ENCODE measurements at places on chromosomes 16 and 17. TPM values are rescaled to one million over a fixed set of nuclear protein-coding genes. Genes with fewer than 3 reads are reported as not detected.
A peak's percentile ranks its signal among the peaks of the same experiment; 100 is the strongest.

- peaks cover 12% of the 10 kb centered on the region for H3K36me3 ChIP-seq
- DNase-seq: no peak
- no peaks in the 10 kb centered on the region for H3K27me3 ChIP-seq
- no peak overlapping the region for H3K4me3 ChIP-seq
- H3K27ac ChIP-seq: no peak overlapping the region
Observed at GRCh38 chr17:63665527-63666214, 34.3 kb downstream of the LIMD2 start.

The HBZ gene
- total RNA-seq: 480 TPM

The LYRM9 gene
- 1.8 TPM for total RNA-seq

DNA sequence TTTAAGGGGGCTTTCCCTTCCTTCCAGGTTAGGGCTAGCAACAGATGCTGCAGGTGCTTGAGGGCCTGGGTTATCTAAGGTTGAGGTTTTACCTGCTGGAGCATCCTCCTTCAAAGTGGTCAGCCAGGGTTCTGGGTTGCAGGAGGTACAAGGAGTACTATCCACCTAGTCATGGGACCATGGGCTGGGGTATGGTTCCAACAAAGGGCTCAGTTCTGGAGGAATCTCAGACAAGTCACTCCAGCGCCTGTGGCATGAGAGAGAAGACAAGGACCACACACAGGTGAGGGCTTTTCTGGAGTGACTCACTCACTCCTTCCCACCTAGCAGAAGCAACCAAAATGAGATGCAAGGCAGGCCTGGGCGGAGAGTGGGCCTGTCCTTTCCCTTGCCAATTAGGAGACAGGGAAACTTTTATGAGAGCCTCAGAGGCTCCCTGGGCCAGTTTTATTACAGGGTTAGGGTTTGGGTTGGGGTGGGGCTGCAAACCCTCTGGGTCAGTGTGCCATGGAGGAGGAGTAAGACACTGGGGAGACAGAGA is 2.2 kb downstream of the MYO19 start:
- H3K27ac ChIP-seq: no peak overlapping the region
- peaks cover 34% of the 10 kb centered on the region for H3K4me1 ChIP-seq
- peaks cover 73% of the 10 kb centered on the region for H3K36me3 ChIP-seq

The LGALS9C gene
- total RNA-seq: not detected

The MMD gene
- total RNA-seq: 15.2 TPM

The C16orf54 gene
- total RNA-seq: not detected

- peak overlapping the region; percentile 92 for H3K27ac ChIP-seq
- peaks cover 26% of the 10 kb centered on the region for H3K4me1 ChIP-seq
- H3K27me3 ChIP-seq: no peaks in the 10 kb centered on the region
- peaks cover 4% of the 10 kb centered on the region for H3K36me3 ChIP-seq
- H3K4me3 ChIP-seq: peak overlapping the region; percentile 86
Observed at GRCh38 chr16:53129281-53130158, 74.7 kb downstream of the CHD9 start.

The CBLN1 gene
- total RNA-seq: not detected

The ACE gene
- total RNA-seq: 1.6 TPM

GRCh38 chr17:45895969-45896785 is 1.8 kb downstream of the MAPT start:
- peaks cover 38% of the 10 kb centered on the region for H3K4me1 ChIP-seq
- no peaks in the 10 kb centered on the region for H3K36me3 ChIP-seq
- peaks cover 63% of the 10 kb centered on the region for H3K27me3 ChIP-seq
- no peak overlapping the region for H3K4me3 ChIP-seq
- DNase-seq: no peak

DNA sequence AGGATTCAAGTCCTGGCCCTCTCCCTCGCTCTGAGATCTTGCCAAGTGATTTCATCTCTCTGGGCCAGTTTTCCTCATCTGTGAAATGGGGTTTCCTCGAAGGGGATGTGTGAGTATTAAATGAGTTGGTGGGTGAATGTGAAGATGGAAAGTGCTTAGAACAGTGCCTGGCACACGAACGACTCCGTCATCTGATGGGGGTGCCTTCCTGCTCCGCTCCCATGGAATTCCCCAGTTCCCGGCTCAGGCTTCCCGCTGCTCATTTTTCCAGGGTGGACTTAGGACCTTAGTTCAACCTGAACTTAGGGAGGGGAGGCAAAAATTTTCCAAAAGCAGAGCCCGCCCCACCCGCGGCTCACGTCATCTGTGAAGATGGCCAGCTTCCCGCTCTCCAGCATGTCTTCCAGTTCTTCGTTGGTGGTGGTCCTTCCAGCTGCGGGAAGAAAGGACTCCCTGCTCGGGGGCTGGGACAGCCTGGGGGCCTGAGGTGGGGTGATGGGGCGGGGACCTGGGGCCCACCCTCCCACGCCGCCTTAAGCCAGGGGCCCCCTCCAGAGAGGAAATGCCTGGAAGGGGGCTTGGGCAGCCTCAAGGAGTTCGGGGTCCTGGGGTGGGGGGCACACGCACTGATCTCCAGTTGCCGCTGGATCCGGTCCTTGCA is 11.4 kb downstream of the HSD3B7 start:
- peak overlapping the region; percentile 91 for H3K27ac ChIP-seq
- DNase-seq: peak; percentile 74
- H3K4me1 ChIP-seq: peaks cover 44% of the 10 kb centered on the region
- H3K4me3 ChIP-seq: peak overlapping the region; percentile 69

GRCh38 chr16:69818891-69819545 is 56.9 kb downstream of the WWP2 start:
- H3K4me3 ChIP-seq: no peak overlapping the region
- H3K36me3 ChIP-seq: no peaks in the 10 kb centered on the region
- H3K4me1 ChIP-seq: no peaks in the 10 kb centered on the region
- no peak overlapping the region for H3K27ac ChIP-seq
- no peak for DNase-seq
- H3K27me3 ChIP-seq: no peaks in the 10 kb centered on the region

- no peaks in the 10 kb centered on the region for H3K36me3 ChIP-seq
- no peak overlapping the region for H3K4me3 ChIP-seq
- no peak for DNase-seq
- H3K27ac ChIP-seq: no peak overlapping the region
- H3K27me3 ChIP-seq: peaks cover 19% of the 10 kb centered on the region
- H3K4me1 ChIP-seq: peaks cover 23% of the 10 kb centered on the region
Observed at GRCh38 chr17:62648956-62649294, 21.5 kb downstream of the MRC2 start.

GRCh38 chr17:45910667-45911066 is 16.3 kb downstream of the MAPT start:
- no peak overlapping the region for H3K4me3 ChIP-seq
- H3K36me3 ChIP-seq: no peaks in the 10 kb centered on the region
- no peak overlapping the region for H3K27ac ChIP-seq

GRCh38 chr17:75498039-75498725 is 17.2 kb downstream of the CASKIN2 start:
- H3K27ac ChIP-seq: no peak overlapping the region
- no peaks in the 10 kb centered on the region for H3K27me3 ChIP-seq
- no peak overlapping the region for H3K4me3 ChIP-seq

- peaks cover 53% of the 10 kb centered on the region for H3K27me3 ChIP-seq
- H3K27ac ChIP-seq: no peak overlapping the region
- H3K4me1 ChIP-seq: no peaks in the 10 kb centered on the region
- no peak for DNase-seq
Observed at GRCh38 chr17:78515480-78515879, 61.7 kb downstream of the DNAH17 start.

GRCh38 chr17:68468788-68469187 is 11.5 kb upstream of the WIPI1 start:
- no peak overlapping the region for H3K27ac ChIP-seq
- H3K27me3 ChIP-seq: no peaks in the 10 kb centered on the region
- no peaks in the 10 kb centered on the region for H3K36me3 ChIP-seq

DNA sequence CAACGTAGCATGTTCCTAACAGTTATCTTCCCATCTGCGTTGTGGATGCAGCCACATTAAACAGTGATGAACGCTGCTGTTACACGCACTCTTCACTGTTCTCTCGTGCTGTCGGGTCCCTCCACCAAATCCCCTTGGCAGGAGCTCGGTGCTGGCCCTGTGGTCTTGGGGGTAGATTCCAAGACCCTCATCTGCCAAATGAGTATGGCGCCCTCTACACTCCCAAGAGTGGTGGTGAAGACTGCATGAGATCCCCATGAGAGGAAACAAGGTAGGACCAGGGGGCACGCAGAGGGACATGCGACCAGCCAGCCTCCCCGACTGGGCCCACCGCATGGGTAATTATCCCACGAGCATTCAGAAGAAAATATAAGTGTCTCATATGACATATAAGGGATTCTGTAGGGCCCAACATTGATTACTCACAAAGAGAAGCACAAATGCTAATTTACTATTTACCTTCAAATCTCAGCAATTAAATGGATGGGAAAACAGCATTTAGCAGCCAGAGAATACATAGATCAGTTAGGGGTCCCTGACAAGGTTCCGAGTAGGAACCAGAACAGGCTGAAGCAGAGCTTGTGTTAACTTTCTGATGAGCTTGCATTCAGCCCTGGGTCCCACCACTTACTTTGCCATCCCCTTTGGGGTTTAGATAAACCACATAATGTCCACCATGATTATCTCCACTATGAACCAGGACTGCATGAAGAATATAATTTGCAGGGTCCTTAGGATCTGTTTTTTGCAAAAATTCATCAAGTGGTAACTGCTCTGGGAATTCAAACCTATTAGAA is 23.8 kb downstream of the LITAFD start:
- peaks cover 93% of the 10 kb centered on the region for H3K36me3 ChIP-seq
- H3K27ac ChIP-seq: no peak overlapping the region
- H3K4me3 ChIP-seq: no peak overlapping the region
- no peak for DNase-seq
- no peaks in the 10 kb centered on the region for H3K4me1 ChIP-seq

The ASPA gene
- total RNA-seq: not detected

The ITGAL gene
- 0.92 TPM for total RNA-seq

The KRTAP9-2 gene
- total RNA-seq: not detected

- H3K36me3 ChIP-seq: peaks cover 51% of the 10 kb centered on the region
- peak; percentile 52 for DNase-seq
- H3K4me1 ChIP-seq: peaks cover 2% of the 10 kb centered on the region
- no peaks in the 10 kb centered on the region for H3K27me3 ChIP-seq
Observed at GRCh38 chr17:3843935-3844516, 2.0 kb downstream of the NCBP3 start.

The KIF19 gene
- not detected for total RNA-seq

- H3K4me3 ChIP-seq: no peak overlapping the region
- H3K27ac ChIP-seq: no peak overlapping the region
- no peaks in the 10 kb centered on the region for H3K27me3 ChIP-seq
- peaks cover 3% of the 10 kb centered on the region for H3K36me3 ChIP-seq
- peaks cover 36% of the 10 kb centered on the region for H3K4me1 ChIP-seq
Observed at GRCh38 chr16:11181899-11182279, 74.1 kb downstream of the SOCS1 start.

DNA sequence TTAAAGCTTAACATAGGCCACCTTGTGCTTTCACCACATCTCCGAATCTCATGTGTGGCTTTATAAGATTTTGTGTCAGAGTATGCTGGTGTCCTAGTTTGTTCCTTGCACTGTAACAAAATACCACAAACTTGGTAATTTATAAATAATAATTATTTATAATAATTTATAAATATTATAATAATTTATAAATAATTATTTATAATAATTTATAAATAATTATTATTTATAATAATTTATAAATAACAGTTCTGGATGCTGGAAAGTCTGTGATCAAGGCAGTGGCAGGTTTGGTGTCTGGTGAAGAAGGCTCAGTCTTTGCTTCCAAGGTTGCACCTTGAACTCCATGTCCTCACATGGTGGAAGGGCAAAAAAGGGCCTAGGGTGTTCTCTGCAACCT is 147.7 kb downstream of the BCAS3 start:
- no peaks in the 10 kb centered on the region for H3K27me3 ChIP-seq
- no peaks in the 10 kb centered on the region for H3K36me3 ChIP-seq
- no peak for DNase-seq
- H3K27ac ChIP-seq: no peak overlapping the region
- H3K4me1 ChIP-seq: no peaks in the 10 kb centered on the region

DNA sequence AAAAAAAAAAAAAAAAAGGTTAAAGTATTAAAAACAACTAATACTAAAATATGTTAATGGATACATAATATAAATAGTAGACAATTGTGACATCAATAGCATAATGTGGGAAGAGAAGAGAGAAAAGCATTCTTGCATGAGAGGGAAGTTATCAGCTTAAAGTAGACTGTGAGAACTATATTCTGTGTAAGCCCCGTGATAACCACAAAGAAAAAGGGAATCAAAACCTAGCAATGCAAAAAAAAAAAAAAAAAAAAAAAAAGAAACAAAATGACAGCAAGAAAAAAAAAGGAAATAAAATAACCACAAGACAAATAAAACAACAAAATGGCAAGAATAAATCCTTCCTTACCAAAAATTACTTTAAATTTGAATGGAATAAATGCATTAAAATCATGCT is 39.8 kb upstream of the MYLK3 start:
- H3K27me3 ChIP-seq: no peaks in the 10 kb centered on the region
- no peak overlapping the region for H3K4me3 ChIP-seq
- H3K27ac ChIP-seq: no peak overlapping the region
- peaks cover 5% of the 10 kb centered on the region for H3K4me1 ChIP-seq
- H3K36me3 ChIP-seq: no peaks in the 10 kb centered on the region
- DNase-seq: no peak

DNA sequence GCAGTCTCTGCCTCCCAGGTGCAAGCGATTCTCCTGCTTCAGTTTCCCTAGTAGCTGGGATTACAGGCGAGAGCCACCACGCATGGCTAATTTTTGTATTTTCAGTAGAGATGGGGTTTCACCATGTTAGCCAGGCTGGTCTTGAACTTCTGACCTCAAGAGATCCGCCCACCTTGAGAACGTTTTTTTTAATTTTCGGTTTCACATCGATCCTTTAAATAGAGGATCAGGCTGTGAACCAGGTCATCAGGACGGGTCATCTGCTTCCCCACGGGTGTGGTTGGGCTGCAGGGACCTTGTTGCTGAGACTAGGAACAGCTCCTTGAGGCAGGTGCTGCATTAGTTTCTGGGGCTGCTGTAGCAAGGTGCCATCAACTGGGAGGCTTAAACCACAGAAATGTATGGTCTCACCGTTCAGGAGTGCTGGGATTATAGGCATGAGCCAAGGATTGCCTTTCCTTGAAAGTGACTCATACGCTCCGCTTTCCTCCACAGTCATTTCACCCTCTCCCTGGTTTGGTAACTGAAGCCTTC is 7.9 kb upstream of the NAGPA start:
- DNase-seq: no peak
- no peaks in the 10 kb centered on the region for H3K36me3 ChIP-seq
- H3K27ac ChIP-seq: no peak overlapping the region

All from K562 (cell line).